ENCODE measurements at places on chromosomes 5 and 9.

GRCh38 chr5:1541702-1542400, 18.1 kb upstream of the LPCAT1 start:
- DNase-seq, result peak; percentile 62

- no peak for DNase-seq
Measured at GRCh38 chr5:27854243-27854852, 816.0 kb upstream of the CDH9 start.

- DNase-seq, result no peak
Measured at GRCh38 chr5:53010814-53011213, 21.7 kb downstream of the ITGA2 start.

GRCh38 chr5:105689596-105689995, 1981.1 kb downstream of the EFNA5 start:
- DNase-seq, result no peak

DNA sequence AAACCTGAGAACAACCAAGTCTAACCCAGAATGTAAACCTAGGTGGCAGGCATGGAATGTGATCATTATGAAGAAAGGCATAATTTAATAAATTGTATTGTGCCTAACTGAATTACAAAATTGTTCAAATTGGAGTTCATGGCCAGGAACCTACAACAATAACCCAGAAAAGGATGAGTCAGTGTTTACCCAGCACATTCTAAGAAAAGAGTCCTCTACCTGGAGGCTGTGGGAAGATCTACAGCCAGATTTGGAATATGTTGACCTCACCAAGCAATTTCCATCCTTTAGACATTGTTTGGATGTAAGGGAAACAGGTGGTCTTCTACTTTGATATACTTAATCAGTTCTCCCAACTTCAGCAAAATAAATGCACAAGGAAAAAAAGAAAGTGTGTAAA, 152.2 kb downstream of the TMEM161B start:
- DNase-seq, result no peak

- DNase-seq, result peak; percentile 98
Measured at GRCh38 chr9:127785933-127786772, at the start of gene CDK9. CDK9 (plus strand) TSS chr9:127786034; CDS start chr9:127786149, 115 bp downstream.

- no peak for DNase-seq
Measured at GRCh38 chr9:96513622-96514021, 63.7 kb downstream of the HABP4 start.

- no peak for DNase-seq
Measured at GRCh38 chr9:14159440-14160216, 154.3 kb downstream of the NFIB start.

- no peak for DNase-seq
Measured at GRCh38 chr9:114480746-114481435, 24.4 kb downstream of the WHRN start.

GRCh38 chr5:54653956-54654614, 136.5 kb downstream of the SNX18 start:
- DNase-seq, result no peak

- DNase-seq, result peak; percentile 51
Measured at GRCh38 chr9:34123682-34124081, 2.8 kb downstream of the DCAF12 start.

GRCh38 chr5:80369521-80369920, 38.3 kb upstream of the ZFYVE16 start:
- no peak for DNase-seq

DNA sequence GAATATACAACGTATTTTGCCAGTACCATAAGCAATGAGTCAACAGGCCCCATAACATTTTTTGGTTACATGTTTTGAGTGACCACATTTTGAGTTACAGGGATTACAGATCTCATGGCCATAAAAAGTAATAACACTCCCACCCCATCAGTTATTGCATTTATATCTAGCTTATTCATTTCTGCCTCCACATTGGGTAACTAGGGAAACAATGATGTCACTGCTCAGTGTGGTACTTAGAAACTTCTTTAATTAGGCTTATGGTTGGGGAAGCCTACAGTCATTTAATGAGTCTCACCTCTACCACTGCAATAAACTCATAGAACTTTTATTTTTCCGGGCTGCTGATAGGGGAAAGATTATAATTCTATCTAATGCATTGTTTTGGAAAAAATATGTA, 39.9 kb upstream of the SMIM15 start:
- no peak for DNase-seq

DNA sequence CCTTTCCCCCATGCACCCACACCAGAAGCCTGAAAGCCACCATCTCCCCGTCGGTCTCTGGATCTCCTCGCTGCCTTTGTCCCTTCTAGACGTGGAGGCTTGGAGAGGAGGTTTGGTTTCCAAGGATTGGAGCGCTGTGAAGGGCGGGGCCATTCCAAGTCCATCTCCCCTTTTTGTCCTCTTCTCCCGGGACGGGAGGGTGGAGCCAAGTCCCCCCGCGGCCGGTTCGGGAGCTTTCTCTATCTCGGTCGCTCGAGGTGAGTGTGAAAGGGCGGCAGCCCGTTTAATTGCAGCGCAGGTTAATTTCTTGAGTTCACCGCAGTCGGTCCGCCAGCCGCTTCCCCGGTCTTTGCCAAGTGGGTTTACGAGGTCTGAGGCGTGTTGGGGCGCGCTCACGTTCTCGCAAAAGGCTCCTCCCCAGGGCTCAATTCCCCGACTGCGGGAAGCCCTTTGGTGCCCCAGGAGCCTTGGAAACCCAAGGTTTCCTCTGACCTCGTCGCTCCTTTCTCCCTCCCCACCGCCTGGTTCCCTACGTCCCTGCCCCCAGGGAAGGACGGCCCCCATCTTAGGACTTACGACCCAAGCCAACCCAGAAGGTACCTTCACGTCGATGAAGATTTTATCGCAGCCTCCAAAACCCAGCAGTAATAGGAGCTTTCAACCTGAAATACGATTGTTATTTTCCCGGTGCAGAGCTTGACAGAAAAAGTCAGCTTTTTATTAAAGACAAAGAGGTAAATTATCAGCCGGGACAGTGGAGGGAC, 2.8 kb upstream of the ZNF462 start:
- peak; percentile 54 for DNase-seq

DNA sequence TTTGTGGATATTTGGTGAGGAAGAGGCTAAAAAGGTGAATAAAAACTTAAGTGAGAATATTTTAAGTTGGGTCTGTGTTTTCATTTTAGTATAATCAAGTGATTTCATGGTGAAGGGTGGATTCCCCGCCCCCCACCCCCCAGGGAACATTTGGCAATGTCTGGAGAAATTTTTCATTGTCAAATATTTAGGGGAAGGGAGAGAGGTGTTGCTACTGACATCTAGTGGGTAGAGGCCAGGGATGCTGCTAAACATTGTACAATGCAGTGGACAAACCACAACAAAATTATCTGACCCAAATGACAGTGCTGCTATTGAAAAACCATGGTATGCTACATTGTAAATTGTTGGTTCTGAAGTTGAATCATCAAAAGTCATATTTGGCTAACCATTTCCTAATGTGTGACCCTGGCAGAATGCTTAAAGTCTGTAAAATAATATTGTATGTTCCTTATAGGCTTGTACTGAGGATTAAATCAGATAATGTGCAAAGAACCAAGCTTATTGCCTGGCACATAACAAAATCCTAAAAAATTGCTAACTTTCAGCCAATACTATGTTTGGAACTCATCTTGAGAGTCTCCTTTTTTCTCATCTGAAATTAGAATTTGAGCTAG, 5.6 kb downstream of the C5orf24 start:
- no peak for DNase-seq

- no peak for DNase-seq
Measured at GRCh38 chr5:129499208-129499852, 39.2 kb downstream of the ADAMTS19 start.

- DNase-seq, result no peak
Measured at GRCh38 chr9:85290019-85290418, 451.7 kb downstream of the AGTPBP1 start.

DNA sequence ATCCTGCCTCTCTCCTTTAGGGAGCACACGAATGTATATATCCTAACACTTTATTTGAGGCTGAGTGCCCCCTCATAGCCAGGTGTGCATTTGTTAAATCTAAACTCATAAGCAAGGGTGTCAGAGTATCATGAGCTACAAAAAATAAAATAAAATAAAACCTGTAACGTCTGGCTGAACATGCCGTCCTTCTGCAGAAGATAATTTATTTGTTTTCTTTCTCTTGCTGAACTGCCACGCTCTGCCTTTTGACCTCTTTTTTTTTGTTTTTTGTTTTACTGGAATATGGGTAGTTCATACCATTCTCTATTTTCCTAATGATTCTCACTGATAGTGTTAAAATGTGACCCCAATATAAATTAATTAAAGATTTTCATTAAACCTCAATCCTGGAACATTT, 117.7 kb upstream of the MPDZ start:
- DNase-seq, result no peak

GRCh38 chr5:132225165-132226032, 2.3 kb downstream of the P4HA2 start:
- DNase-seq, result peak; percentile 90

GRCh38 chr9:133874060-133874657, 118.0 kb downstream of the VAV2 start:
- DNase-seq, result no peak

DNA sequence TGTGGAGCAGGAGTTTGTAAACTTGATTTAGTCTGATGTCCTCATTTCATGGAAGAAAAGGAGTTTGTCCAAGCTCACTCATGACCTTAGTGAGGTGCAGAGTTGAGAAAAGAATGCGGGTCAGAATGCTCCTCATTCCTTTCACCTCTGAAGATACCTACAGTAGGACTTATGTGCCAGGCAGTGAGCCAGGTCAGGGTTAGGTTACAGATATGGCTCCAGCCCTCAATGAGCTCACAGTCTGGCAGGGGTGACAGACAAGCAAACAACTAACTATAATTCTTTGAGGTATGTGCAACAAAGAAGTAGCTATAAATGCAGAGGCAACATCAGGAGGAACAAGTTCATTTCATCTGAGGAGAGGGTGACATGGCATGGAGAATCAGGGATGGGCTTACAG, 102.5 kb downstream of the SPATA31D1 start:
- no peak for DNase-seq

- no peak for DNase-seq
Measured at GRCh38 chr5:129460936-129461710, 1.0 kb downstream of the ADAMTS19 start.

- peak; percentile 43 for DNase-seq
Measured at GRCh38 chr5:31847354-31847753, 208.4 kb downstream of the PDZD2 start.

DNA sequence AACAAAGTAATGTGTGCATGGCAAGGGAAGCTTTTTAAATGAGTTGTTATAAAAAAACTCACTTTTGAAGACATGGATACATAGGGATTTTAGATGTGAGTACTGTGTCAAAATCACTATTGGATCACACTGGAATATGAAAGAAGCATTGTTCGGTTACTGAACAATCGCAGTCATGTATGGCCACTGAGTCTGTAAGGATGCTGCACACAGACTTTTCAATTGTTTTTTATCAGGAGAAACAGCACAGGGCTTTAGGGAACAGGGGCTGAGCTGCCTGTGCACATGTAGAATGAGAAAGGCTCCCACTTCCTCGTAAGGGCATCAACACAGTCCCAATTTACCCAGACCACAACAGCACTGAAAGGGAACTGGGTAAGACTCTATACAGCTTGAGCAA, 1333.9 kb upstream of the DMAC1 start:
- no peak for DNase-seq

DNA sequence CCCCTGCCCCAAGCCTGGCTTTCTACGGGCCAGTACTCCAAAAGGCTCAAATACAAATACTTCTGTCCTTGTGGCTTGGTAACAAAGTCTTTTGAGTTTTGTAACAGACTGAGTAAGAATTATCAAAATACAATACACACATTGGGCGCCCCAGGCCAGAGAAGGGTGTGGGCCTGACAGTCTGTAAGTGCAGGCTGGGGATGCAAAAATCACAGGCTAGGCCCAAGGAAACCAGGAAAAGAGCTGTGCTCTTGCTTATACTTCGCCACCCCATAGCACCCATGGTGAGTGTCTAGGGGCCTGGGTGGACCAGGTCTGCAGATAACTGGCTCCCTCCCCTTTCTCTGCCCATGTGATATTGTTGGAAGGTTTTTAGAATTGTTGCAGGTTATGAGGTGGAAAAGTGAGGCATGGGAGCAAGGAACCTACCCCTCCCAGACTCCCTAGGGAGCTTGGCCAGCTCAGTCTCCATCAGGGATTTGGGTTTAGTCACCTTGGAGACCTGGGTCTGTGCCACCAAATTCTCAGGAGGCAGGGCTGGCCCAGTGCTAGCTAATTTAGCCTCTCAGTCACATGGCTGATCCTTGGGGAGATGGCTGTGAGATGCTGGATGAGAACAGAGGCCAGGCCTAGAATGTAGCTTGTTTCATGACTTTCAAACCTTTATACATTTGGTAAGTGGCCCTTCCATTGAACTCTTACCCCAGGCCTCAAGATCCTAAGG, 72.9 kb downstream of the TARS1 start:
- no peak for DNase-seq

- no peak for DNase-seq
Measured at GRCh38 chr5:75348241-75348640, 11.2 kb downstream of the HMGCR start.

DNA sequence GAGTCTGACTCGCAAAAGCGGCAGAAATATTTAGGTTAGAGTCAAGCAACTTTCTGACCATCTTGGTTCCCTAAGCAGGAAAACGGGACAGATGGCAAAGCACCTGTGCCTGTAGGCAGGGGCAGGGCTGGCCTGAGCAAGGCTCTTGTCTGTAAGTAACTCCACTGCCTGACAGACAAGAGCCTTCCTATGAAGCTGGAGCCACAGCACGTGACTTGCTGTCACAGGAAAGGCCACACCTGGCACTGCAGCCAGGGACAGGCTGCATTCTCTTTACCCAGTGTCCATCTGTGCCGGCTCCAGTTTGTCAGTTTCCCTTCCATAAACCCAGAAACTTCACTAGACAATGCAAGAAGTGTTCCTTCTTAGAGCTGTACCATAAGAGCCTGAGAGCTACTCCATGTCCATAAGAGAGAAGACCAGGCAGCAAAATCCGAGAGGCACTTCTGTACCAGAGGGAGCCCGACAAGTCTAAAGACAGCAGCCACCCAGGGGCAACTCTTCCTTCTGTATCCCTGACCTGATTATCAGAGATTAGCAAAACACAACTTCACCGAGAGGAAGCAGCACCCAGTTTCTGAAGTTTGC, 78.1 kb downstream of the GPR21 start:
- no peak for DNase-seq

DNA sequence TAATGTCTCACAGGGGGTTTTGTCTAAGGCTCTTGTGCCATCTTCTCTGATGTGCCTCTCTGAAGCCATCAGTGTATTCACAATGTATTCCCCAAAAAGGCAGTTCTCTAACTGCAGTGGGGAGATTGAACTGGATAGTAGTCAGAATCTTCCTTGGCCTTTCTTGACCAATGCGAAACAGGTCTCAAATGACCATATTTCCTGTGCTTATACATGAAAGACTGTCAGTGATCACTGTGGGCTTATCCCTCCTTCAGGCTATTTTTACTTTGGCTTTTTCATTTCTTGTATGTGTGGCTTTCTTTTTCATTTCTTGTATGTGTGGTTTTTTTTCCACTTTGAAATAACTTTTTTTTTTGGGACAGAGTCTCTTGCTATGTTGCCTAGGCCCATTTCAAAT, 19.7 kb downstream of the HMGXB3 start:
- DNase-seq, result no peak

Data from lower leg skin (tissue), 4 donors.